Body of pancreas (tissue), 4 donors: ENCODE measurements at places on chromosomes 2 and 18.

GRCh38 chr18:75365837-75366236, 61.7 kb downstream of the SMIM21 start:
- DNase-seq, result no peak
- no peaks in the 10 kb centered on the region for H3K36me3 ChIP-seq
- no peak overlapping the region for H3K27ac ChIP-seq
- H3K27me3 ChIP-seq, result no peaks in the 10 kb centered on the region
- no peak overlapping the region for H3K4me3 ChIP-seq
- H3K4me1 ChIP-seq, result peaks cover 10% of the 10 kb centered on the region

DNA sequence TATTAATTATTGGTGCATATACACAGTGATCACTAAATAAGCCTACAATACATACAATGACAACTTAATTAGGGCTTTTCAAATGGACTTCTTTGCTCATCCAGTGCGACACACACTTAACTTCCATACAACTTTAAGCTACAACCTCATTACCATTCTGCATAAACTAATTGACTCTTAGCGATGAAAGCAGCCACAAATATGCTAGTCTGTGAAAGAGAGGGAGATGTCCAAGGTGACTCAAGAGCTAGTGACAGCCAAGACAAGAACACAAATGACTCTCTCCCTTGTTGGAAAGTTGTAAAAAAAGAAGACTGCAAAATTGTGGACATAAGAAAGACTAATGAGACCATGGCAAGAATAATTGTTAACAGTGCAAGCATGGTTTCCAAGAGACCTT, 264.8 kb downstream of the ARHGAP15 start:
- H3K36me3 ChIP-seq, result no peaks in the 10 kb centered on the region
- H3K27ac ChIP-seq, result no peak overlapping the region
- no peak overlapping the region for H3K4me3 ChIP-seq
- H3K27me3 ChIP-seq, result no peaks in the 10 kb centered on the region
- no peaks in the 10 kb centered on the region for H3K4me1 ChIP-seq

GRCh38 chr2:44130441-44130840, 38.2 kb upstream of the PPM1B start:
- no peak overlapping the region for H3K27ac ChIP-seq
- no peak for DNase-seq
- no peak overlapping the region for H3K4me3 ChIP-seq

DNA sequence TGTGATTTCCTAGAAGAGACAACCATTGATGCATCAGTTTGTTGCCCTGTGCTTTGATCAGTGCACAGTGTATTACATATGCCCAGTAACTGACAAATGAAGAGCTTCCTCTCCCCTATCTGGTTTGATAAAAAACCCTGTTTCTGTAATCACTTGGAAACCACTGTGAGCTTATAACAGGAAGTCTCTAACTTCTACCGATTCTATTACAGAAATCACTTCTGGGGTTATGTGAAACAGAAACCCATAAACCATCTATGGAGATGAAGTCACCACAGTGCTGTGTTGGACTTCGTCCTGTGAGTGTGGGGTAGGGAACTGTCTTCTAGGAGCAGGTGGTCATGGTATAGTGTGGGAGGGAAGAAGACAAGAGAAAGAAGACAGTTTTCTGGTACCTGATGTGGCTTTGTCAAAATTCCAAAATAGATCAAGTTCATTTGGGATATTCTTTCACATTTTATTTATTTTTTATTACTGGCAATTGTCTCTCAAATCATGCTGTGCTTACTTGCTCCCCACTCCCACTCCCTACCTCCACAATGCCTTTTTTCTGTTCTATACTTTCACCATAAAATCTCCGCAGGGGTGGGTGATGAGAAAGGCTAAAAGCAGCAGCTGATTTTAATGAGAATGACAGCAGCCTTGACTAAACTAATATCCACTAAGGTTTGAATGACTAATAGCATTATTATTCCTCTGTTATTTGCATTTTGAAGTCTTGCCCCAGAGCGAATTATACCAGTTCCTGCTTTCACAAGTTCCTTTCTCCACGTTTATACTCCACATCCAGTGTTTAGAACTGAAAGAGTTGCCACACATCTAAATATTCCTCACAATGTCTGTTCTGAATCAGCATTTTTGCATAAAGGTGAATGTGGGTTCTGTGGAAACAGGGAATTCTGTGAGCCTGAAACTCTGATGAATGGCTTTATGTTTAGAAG, 41.7 kb upstream of the RND3 start:
- no peak overlapping the region for H3K27ac ChIP-seq
- no peaks in the 10 kb centered on the region for H3K36me3 ChIP-seq
- no peaks in the 10 kb centered on the region for H3K4me1 ChIP-seq
- no peak overlapping the region for H3K4me3 ChIP-seq

DNA sequence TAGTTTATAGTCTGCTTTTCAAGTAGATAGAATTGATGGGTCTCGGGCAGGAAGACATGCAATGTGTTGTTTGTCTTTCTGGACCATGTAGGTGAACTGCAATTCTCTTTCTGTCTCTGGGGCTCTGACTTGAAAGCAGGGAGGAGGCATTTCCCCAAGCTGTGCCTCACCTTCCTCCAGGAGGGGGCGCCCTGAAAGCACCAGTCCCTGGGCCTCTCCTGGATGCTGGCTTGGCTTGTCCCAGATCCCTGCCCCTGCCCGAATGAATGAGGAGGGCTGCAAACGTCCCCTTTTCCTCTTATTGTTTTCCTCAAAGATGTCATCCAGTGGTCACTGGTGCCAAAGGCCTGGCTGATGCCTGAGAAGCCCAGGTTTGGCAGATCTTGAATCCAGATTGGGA, 270.6 kb downstream of the CELF4 start:
- no peak for DNase-seq
- H3K4me3 ChIP-seq, result no peak overlapping the region
- no peak overlapping the region for H3K27ac ChIP-seq
- H3K27me3 ChIP-seq, result no peaks in the 10 kb centered on the region
- H3K4me1 ChIP-seq, result peaks cover 14% of the 10 kb centered on the region
